ENCODE measurements at places on chromosomes 12 and 14.

GRCh38 chr12:74365178-74365964 is 172.3 kb upstream of the ATXN7L3B start:
- DNase-seq: peak; percentile 35

DNA sequence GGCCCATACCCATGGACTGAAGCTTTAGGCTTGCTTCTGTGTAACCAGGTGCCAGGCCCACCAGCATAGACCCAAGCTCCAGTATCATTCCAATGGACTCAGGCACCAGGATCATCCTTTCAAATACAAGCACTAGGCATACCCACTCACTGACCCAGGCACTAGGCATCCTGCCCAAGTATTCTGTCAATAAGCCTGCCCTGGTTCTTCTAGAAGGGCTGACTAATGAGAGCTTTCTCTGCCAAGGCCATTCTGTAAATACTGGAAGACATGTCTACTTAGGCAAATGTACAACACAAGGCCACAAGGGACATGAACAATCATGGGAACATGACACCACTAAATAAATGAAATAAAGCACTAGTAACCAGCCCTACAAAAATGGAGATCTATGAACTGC is 352.2 kb downstream of the FSCB start:
- DNase-seq: no peak

DNA sequence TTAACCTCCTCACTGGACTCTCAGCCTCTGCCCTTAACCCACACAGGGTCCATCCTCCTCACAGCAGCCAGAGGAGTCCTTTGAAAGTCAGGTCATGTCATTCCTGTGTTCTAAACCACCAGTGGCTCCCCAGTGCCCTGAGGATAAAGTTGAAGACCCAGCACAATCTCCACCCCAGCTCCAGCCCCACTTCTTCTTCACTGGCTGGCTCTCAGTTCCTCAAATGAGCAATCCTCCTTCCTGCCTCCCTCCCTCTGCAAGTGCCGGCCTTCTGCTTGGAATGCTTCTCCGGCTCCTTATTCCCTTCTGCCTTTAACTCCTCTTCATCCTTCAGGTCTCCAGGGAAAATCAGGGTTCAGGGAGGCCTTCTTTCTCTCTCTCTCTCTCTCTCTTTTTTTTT is 32.0 kb upstream of the SPPL3 start:
- no peak for DNase-seq

- no peak for DNase-seq
These were observed 17.0 kb downstream of the ZDHHC22 start for GRCh38 chr14:77124345-77125280.

DNA sequence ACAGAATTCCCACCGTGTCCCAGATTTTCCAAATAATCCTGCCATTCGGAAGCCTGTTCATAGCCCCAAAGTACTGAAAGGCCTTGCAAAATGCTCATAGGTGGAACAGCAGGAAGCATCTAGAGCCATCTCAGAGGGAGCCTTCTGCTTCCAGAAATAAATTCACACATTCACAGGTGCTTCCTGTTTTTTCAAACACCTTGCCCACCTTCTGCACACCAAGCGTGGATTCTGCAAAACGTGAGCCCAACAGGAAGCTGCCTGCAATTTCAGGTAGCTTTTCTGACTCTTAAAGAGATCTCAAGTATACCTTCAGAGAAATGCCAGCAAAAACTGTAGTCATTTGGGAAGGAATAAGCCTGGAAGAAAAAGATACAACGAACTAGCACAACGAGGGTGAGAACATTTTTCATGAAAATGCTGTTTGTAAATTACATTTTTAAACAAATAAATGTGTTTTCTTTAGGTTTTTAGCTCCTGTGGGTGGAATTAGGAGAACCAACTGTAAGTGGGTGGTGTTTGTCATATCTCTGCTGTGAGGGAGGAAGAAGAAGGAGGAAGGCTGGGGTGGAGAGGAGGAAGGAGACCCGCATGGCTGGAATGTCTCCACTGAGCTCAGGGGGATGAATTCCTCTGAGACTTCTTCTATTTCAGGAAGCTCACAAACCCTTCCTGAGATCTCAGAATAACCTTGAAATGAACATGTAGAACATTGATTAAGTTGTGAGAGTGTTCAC is at the start of gene IFNG-AS1:
IFNG-AS1 (plus strand) TSS at position 264 of the 737 bp plus-strand sequence.
- DNase-seq: no peak

DNA sequence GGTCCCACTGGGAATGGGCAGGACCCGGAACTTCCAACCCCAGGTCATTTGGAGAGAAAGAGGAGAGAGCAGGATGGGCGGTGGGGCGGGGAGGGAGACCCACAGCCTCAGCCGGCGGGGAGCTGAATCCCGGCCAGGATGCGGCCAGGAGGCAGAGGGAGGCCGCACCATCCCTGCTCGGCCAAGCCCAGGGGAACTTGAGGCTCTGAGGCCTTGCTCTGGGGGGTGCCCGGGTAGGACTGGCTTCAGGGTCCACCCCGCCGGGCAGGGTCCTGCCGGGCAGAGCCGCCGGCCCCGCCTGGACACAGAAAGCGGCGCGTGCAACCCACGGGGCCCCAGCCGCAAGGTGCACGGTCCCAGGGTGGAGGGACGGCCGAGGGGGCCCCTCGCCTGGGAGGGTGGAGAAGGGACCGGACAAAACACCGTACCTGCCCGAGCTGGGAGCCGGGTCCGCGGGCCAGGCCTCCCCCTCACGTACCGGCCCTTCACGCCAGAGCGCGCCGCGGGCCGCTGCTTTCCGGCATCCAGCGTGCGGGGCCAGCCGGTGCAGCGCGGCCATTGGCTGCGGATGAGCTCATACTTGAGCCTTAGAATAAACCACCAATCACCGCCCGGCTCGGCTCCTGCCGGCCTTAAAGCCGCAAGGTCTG is at the start of gene RPS6KL1:
RPS6KL1 (minus strand) TSS at position 509 of the 650 bp plus-strand sequence. CDS start 1,719 bp downstream, outside the sequence.
- DNase-seq: peak; percentile 94

DNA sequence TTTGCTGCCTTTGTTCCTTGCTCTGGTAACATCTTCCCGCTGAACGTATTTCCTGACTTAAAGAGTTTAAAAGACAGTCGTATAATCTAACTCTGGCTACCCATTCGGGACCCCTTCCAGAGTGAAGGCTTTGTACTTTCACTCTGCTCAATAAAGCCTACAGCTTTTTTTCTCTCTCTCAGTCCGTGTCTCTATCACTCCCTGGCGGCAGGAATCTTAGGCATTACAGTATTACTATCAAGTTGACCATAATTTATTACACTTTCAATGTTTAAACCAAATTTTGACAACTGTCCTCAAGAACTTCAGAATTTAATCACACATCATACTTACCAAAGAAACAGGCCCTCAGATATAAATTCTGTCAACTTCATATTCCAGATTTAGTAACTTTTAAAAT is 967.9 kb downstream of the FSCB start:
- DNase-seq: no peak
